ENCODE measurements at places on chromosomes 6 and 20.

DNA sequence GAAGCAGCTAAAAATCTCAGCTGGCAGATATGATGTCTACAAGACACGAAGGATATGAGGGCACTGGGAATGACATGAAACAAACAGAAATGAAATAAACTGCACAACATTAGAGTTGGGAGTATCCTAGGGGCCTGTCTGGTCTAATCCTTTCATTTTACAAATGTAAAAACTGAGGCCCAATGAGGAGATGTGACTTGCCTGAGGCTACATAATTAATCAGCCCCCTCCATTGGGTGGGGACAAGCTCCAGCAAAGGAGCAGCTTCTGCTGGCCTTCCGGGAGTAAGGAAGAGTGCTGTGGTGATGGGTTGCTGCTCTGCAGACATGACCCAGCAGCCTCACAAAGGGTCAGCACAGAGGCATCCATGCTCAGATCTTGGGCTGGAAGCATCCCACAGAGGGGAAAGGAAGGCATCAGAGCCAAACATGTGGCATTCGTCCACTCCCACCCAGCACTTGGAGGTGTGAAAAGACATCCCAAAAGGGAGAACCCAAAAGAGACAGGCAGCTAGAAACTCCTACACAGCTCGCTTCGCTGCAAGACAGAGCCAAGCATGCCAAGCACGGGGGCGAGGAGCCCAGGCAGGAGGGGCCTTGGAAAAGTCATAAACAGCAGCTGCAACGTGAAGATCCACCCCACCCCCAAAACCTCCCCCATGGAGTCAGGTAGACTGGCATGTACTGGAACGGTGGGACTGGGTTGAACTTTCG, 183.7 kb downstream of the UNC5CL start:
- no peak for DNase-seq

- DNase-seq = no peak
These were observed 61.5 kb downstream of the TFAP2C start for GRCh38 chr20:56690531-56691175.

GRCh38 chr6:29227235-29227634, 56.5 kb downstream of the OR2J2 start:
- DNase-seq = no peak

DNA sequence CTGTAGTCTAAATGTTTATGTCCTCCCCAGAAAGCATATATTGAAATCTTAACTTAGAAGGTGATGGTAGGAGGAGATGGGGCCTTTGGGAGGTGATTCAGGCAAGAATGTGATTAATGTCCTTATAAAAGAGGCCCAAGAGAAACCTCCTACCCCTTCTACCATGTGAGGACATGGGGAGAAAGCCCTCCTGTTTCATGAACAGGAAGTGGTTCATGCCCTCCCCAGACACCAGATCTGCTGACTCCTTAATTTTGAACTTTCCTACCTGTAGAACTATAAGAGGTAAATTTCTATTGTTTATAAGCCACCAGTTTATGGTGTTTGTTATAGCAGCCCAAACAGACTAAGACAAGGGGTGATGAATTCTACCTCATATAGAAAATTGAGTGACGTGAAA, 8.7 kb upstream of the ECT2L start:
- DNase-seq = no peak

- DNase-seq = no peak
These were observed 267.8 kb upstream of the ECI2 start for GRCh38 chr6:4403023-4403752.

DNA sequence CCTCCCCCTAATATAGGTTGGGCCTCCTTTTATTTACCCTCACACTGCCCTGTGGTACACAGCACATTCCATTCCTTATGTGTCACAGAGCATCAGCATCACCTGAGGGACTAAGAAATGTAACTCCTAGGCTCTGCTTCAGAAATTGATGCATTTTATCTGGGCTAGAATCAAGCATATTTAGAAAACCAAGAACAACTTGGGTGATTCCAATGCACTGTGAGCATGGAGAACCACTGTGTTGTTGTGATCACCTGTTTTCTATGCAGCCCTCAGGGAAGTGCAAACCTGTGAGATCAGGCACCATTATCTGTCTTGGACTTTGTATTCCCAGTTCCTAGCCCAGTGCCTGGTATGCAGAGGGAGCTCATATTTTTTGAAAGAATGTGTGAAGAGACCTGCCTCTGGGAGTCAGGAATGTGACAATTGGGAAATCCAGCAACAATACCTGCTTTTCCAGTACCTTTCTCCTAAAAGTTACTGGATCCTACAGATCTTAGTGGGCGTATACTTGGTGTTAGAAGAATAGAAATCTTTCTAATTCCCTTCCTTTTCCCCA, 7.0 kb downstream of the KAT14 start:
- no peak for DNase-seq

GRCh38 chr6:168713839-168714238, 272.9 kb downstream of the SMOC2 start:
- DNase-seq = no peak

GRCh38 chr20:32941155-32941885, 62.9 kb downstream of the SUN5 start:
- DNase-seq = no peak

GRCh38 chr6:150093397-150093796, 24.5 kb upstream of the ULBP3 start:
- no peak for DNase-seq

DNA sequence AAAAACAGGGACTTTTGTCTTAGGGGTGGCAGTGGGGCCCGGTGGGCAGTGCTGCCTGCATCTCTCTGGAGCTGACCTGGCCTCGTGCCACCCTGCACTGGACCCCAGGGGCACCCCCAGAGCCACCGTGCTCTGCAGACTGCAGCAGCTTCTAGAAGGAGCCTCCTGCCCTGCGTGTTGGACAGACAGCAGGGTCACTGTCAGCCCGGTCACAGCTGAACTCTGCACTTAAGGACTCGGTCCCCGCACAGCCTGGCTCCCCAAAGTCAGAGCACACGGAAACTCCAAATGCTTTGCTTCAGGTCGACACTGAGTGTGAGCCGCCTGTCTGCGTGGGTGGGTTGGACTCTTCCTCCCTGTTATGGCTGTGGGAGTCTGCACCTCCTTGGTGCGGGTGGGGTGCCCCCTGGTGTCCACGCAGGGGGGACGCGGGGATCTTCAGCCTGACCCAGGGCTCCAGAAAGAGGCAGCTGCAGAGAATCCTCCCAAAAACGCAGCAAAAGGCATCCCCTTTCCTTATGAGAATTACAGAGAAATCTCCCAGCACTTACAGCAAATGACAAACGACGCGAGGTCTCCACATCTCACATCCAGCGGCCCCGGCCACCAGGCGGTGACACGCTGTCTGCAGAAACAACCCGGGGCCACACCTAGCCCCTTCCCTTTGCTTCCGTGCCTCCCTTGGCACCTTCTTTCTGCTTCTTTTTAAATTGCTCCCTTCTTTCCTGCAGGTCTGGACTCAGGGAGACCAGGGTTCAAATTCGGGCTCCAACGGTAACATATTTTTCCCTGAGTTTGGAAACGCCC, 36.3 kb upstream of the DACT2 start:
- DNase-seq = no peak

GRCh38 chr6:136782021-136782770, 10.1 kb downstream of the MAP3K5 start:
- DNase-seq = peak; percentile 21

- no peak for DNase-seq
These were observed 110.9 kb downstream of the JAG1 start for GRCh38 chr20:10562899-10563298.

- DNase-seq = no peak
These were observed 22.0 kb downstream of the TPD52L1 start for GRCh38 chr6:125175466-125176048.

GRCh38 chr20:53124803-53125202, 152.6 kb downstream of the TSHZ2 start:
- DNase-seq = no peak

DNA sequence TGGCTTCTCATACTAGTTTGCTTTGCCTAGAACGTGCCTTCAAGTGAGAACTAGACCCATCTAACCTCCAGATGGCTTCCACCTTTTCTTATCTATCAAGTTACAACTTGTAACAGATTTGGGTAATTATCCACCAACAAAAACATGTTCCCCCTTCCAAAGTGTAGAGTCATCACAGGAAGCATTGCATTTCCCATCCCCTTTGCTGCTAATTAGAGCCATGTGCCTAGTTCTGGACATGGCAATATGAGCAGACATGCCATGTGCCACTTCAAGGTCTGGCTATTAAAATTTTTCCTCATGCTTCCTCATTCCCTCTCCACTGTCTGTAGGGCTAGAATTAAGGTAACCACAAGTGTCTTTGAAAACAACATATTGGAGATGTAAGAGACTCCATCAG, 814.4 kb downstream of the TENT5A start:
- no peak for DNase-seq

DNA sequence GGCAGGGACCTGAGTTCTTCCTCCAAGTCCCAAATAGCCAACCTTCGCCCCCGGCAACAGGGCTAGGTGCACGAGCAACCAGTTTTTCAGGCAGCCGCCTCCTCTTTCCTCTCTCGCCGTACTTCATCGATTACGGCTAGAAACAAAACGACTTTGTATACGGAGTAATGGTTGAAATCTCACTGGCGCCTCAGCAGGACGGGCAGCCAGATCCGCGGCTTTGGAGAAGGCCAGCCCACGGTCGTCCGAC, 333 bp upstream of the SMIM13 start:
- no peak for DNase-seq

- DNase-seq = no peak
These were observed 8.1 kb downstream of the PTPN1 start for GRCh38 chr20:50518270-50518721.

GRCh38 chr6:83430611-83431544, at the start of gene ME1:
Gene ME1, minus strand, starts transcription at chr6:83431051. Its CDS starts 97 bp downstream, at chr6:83430954.
- peak; percentile 43 for DNase-seq

DNA sequence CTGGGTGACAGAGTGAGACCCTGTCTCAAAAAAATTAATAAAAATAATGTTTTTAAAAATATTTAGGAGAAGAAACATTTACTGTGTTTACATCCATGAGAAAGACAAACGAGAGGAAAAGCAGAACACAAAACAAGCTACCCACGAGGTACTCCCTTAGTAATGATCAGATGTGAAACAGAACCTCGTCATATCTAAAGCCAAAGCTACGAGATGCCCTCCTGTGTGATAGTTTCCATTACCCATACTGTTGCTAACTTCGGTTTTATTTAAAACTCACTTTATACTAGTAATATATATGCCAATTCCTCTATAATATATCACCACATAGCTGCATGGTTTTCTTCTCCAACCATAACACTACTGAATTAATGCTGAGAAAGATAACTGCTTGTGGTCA, 21.1 kb downstream of the SUMO4 start:
- no peak for DNase-seq
